SW 1271 (cell line): ENCODE measurements at places on chromosomes 4 and X.

DNA sequence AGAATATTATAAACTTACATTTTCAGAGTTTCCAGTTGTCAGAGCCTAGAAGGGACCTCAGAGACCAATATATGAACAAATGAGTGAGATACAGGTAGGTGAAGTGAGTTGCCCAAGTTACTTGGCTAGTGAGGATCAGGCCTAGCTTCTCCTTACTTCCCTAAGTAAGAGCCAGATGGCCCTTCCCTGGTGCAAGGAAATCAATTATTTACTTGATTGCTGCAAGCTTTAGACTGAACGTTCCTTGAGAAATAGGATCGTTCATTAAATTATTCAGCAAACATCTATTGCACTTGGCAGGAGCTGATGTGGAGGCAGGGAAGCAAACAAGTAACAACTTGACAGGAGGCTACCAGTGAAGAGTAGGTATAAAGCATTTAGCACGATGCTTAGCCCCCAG is 117.8 kb downstream of the EFHC2 start:
- no peak for DNase-seq

DNA sequence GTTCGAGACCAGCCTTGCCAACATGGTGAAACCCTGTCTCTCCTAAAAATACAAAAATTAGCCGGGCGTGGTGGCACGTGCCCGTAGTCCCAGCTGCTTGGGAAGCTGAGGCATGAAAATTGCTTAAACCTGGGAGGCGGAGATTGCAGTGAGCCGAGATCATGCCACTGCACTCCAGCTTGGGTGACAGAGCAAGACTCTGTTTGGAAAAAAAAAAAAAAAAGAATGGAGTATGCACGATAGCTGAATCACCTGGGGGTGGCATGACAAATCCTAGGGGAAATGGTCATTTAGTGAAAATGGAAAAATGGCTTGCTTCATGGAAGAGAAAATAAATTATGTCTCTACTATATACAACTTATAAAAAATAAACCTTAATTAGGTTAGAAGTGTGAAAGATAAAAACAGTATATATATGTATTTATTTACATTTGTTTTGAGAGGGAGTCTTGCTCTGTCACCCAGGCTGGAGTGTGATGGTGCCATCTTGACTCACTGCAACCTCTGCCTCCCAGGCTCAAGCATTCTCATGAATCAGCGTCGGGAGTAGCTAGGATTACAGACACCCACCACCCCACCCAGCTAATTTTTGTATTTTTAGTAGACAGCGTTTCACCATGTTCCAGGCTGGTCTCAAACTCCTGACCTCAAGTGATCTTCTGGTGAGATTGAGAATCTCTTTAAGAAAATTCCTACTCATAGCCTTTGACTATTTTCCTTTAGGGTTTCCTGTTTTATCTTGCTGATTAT is 19.3 kb upstream of the ING2 start:
- DNase-seq: no peak

GRCh38 chr4:139734201-139734874 is 68.7 kb downstream of the MGST2 start:
- no peak for DNase-seq

DNA sequence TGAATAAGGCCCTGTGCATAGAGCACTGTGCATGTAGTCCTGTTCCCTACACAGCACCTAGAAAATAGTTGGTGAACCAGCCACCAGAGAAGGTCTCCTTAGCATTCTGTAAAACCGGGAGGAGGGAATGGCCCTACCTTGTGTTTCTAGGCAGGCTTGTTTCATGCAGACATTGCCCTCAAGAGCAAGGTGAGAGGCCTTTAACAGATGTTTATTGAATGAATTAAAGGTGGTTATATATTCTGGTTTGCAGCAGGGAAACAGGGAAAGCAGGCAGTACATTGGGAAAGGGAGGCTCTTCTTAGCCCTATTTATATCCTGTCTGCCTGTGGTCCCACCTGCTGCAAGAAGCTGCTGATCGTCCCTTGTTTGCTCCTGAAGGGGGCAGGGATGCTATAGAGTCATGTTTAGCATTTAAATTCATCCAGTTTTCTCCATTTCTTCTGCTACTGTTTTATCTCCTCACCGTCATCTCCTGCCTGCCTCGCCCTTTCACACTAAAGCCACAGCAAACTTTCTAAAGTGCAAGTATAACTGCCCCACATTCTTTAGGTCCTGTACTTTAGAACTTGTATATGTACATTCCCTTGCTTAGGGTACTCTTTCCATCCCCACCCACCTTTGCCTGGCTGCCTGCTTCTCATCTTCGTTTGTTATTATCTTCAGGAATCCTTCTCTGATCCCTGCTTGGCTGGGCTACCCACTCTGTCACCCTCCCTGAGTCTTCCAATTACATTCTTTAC is 60.3 kb downstream of the EGF start:
- no peak for DNase-seq

- DNase-seq: no peak
Measured at GRCh38 chr4:2725380-2725779, 30.8 kb downstream of the TNIP2 start.

DNA sequence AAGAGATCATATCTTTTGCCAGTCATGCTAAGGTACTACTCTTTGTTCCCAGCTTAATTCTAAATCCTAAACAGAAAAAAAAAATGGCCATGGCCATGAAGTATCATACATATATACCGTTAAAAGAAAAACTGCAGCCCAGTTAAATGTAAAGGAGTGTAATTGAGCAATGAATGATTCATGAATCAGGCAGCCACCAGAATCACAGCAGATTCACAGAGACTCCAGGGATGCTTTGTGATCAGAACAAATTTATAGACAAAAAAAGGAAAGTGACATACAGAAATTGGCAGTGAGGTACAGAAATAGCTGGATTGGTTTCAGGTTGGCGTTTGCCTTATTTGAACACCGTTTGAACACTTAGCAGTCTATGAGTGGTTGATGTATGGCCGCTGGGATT is 42.1 kb upstream of the PDGFC start:
- DNase-seq: no peak

- no peak for DNase-seq
Measured at GRCh38 chrX:114650351-114650750, 66.5 kb downstream of the HTR2C start.

DNA sequence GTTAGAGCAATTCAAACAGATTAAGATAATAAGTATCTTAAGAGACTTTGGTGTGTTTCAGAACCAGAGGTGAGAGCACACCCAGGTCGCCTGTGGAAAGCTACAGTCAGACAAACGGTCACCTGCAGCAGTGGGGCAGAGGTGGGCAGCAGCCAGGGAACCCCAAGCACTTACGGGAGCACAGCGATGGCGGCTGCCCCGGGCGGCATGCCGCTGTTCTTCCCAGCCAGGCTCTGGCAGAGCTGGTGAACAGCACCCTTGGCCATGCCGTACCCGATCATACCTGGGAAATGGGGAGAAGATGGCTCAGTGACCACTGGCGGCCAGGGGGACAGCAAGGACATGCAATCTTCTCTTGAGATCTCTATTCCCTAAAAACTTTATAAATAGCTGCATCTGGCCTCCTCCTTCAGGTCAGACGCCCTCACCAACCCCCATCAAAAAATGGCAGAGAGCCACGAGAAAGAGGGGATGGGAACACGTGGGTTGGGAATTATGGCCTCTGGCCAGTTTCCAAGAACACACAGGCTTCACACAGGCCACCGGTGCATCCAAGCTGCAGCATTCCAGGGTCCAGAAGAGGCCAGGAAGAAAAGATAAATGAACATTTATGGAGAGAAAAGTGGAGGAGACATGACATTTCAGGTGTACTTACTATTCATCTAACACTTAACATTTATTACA is 19.7 kb downstream of the QDPR start:
- no peak for DNase-seq

DNA sequence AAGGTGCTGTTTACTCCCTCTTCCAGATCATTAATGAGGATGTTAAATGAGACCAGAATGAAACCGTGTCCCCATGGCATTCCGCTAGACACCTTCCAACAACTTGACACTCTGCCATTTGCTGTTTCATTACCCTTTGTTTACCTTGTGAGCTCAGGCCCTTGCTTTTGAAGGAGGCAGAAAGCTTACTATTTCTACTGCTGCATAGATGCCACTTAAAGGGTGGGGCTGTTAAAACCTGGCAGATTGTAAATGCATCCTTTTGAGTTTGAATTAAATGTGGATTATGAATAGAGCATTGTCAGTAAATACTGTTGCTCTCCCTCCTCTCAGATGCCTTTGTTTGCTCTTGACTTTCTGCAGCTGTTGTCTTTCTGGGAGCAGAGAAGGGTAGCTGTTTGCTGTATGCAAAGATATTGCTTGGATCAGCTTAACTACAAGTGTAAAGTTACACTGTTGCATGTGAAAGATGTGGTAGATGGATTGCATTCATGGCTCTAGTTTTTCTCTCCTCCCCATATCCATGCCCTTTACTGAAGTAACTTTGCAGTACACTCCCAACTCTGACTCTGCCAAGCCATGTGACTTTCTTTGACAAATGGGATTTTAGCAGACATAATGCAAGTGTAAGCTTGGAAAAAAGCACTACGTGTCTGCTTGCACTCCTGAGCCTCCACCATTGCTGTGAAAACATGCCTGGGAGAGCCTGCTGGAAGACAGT is 75.0 kb upstream of the DHX15 start:
- no peak for DNase-seq

- no peak for DNase-seq
Measured at GRCh38 chrX:65685112-65685511, 17.7 kb downstream of the MSN start.

- peak; percentile 0 for DNase-seq
Measured at GRCh38 chrX:30875957-30876356, 13.1 kb downstream of the TAB3 start.

- no peak for DNase-seq
Measured at GRCh38 chrX:88908056-88908455, 161.0 kb downstream of the CPXCR1 start.

DNA sequence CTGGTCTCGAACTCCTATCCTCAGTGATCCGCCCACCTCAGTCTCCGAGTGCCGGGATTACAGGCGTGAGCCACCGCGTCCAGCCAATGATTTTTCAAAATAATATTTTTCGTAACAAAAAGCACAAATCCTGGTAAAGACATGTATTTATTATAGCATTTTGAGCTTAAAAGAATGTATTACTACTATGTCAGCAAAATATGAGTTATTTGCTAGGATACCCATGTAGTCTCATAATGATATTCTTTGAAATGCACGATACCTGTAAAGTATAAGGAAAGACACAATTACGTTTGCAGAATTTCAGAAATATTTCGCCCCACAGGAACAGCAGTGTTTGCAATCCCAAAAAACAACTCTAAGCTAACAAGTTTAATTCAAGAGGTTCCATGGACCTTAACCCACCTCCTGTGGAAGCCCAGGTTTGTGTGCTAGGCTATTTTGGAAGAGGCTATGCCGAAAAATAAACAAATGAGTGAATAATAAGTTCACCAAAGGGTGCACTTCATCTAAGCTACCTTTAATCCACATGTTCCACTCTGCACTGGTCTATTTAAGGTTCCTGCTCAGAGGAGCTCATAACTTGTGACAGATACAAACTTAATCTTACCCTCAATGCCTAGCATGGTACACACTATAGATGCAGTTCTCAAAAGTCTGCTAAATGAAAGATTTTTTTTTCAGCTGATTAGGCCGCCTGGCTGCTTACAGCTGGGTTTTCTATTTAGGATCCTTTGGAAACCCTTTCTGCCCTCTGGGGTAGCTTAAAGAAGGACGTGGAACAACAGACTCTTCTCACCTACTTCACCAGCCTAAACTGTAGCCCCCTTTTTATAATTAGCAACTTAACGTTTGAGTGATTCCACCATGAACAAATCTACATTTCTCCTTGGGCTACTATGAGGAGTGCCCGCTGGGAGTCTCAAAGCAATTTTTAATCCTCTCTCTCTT is 5.0 kb downstream of the FRYL start:
- DNase-seq: no peak

DNA sequence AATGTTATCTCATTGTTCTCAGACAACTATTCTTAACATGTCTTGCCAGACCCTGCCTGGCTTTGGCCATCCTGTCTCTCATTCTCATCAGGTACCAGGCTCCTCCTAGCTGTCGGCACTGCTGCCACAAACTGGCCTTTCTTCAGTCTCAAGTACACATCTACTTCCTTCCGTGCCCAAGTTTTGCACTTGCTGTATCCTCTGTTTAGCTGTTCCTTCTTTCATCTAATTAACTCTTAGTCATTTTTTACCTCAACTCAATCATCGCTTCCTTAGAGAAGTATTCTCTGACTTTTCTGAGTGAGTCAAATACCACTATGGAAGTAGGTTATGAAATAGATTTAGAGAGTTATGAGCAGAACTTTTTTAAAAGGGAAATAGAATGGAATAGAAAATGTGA is 19.7 kb downstream of the CXCL3 start:
- no peak for DNase-seq

DNA sequence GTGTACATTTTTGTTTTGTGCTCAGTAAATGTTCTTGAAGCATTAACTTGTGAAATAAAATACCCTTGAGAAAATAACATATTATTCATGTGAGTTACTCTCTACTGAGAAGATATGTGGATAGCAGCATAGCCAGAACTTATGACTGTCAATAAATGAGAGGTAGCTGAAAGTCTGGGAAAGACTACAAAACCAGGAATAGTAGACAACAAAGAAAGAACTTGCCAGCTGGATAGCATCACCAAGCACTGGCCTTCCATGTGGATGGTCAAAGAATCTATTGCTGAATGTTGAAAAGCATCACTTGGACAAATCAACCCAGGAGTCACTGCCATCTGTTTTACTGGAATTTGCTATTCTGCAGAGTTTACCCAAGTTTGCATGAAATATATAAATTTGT is 650.0 kb upstream of the HTR2C start:
- DNase-seq: no peak

GRCh38 chrX:48589482-48590162 is 7.7 kb upstream of the WDR13 start:
- DNase-seq: no peak

- DNase-seq: no peak
Measured at GRCh38 chr4:41346306-41347061, 89.8 kb downstream of the UCHL1 start.

DNA sequence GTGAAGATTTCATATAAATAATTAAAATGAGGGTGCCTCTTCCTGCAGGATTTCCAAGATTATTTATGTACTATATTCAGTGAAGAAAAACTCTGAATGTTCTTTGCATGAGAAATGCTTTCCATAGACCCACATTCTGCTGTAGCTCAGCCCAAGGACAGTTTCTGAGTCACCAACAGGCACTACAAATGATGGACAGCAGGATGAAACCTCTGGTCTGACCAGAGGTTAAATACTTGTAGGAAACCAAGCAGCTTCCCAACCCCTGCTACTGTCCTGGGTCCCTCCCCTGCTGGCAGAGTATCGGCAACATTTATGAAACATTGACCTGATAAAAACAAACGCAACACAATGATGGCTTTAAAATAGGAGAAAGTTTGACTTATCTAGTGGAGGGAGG is 73.1 kb downstream of the CXXC4 start:
- DNase-seq: no peak

DNA sequence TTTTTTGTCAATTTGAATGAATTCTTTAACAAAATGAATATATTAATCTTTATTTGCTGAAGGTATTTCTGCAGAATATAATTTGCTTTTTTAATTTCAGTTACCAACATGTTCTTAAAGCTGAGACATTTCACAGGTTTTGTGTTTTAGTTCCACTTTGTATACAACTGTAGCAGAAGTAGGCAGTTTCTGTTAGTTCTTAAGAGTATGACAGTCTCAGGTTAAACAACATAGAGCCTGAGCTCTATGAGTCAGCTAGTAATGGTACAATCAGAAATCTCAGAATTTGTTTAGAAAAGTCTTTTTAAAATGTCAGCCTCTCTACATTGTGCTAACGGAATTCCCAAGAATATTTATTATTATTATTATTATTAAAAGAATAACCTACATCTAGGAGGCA is 50.4 kb downstream of the GSTCD start:
- no peak for DNase-seq
